ENCODE measurements at places on chromosomes 5 and 9.

GRCh38 chr9:3521966-3522365 lies 3.8 kb downstream of the RFX3 start:
- no peak for DNase-seq

- DNase-seq: peak; percentile 74
These were observed 126.4 kb downstream of the RGS3 start for GRCh38 chr9:113589890-113590289.

DNA sequence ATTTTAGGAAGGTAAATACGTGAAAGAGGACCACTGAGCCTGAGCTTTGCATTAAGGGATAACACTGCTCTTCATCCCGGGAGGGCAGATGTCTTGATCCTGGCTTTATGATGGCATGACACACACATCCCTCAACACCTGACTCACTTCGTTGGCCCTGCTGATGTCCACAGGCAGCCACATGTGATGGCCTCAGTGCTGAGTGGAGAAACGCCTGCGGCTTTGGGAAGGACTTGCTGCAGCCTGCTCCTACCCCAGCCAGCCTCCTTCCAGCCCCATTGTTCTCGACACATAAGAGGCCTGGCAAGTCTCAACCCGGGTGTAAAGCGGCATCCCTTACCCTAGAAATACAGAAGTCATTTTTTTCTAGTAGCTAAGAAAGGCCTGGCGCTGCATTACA lies 169.0 kb downstream of the SYK start:
- no peak for DNase-seq

- no peak for DNase-seq
These were observed 16.9 kb downstream of the ADAMTSL2 start for GRCh38 chr9:133551446-133551845.

DNA sequence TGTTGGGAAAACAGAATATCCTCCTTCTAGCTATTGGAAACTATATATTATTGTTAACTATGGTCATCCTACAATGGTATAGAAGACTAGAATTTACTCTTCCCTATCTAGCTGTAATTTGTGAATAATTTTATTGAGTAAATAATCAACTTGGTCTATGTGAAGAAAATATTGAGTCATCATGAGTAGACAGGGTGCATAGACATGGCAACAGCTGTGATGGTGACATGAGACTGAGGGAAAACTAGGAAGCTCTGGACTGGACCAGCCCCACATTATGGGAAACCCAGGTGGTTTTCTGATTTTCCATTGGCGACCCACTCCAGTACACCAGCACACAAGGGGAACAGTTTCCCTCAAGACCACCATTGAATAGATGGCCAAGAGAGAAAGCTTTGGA lies 95.0 kb downstream of the APBA1 start:
- no peak for DNase-seq

DNA sequence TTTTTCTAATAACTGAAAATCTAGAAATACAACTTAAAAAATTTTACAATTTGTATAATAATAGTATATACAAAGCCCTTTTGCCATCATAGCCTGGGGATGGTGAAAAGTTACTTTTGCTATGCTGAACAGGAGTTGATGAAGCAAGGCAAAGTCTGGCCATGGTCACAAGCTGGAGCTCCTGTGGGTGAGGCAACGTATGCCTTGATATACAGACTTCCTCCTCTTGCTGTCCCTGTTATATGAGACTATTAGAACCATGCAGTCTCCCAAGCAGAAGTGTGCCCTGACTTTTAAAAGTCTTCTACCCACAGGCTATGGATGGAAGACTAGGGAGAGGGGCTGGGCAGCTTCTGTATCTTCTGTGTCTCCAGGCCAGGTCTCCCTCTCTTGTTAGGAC lies 15.7 kb downstream of the FAM151B start:
- no peak for DNase-seq

Data from common myeloid progenitor, CD34-positive (primary cell).